ENCODE measurements at places on chromosomes 11 and 22. TPM values are rescaled to one million over a fixed set of nuclear protein-coding genes. Genes with fewer than 3 reads are reported as not detected.

The DESI1 gene
- total RNA-seq, result 14.1 TPM

The VSIG10L2 gene
- total RNA-seq, result 0.10 TPM

The JAML gene
- total RNA-seq, result not detected

The ARHGEF17 gene
- 9.1 TPM for total RNA-seq

The OR52E8 gene
- not detected for total RNA-seq

The IL17REL gene
- not detected for total RNA-seq

The PAMR1 gene
- total RNA-seq, result under 0.01 TPM

The MLC1 gene
- total RNA-seq, result not detected

The YAP1 gene
- 55.1 TPM for total RNA-seq

The CNGA4 gene
- not detected for total RNA-seq

The MS4A2 gene
- total RNA-seq, result not detected

The ME3 gene
- 5.5 TPM for total RNA-seq

- no peak for DNase-seq
Observed at GRCh38 chr11:117878314-117878938, 2.0 kb upstream of the FXYD6 start.

- peak; percentile 38 for DNase-seq
Observed at GRCh38 chr11:17531636-17532113, 12.5 kb downstream of the USH1C start.

DNA sequence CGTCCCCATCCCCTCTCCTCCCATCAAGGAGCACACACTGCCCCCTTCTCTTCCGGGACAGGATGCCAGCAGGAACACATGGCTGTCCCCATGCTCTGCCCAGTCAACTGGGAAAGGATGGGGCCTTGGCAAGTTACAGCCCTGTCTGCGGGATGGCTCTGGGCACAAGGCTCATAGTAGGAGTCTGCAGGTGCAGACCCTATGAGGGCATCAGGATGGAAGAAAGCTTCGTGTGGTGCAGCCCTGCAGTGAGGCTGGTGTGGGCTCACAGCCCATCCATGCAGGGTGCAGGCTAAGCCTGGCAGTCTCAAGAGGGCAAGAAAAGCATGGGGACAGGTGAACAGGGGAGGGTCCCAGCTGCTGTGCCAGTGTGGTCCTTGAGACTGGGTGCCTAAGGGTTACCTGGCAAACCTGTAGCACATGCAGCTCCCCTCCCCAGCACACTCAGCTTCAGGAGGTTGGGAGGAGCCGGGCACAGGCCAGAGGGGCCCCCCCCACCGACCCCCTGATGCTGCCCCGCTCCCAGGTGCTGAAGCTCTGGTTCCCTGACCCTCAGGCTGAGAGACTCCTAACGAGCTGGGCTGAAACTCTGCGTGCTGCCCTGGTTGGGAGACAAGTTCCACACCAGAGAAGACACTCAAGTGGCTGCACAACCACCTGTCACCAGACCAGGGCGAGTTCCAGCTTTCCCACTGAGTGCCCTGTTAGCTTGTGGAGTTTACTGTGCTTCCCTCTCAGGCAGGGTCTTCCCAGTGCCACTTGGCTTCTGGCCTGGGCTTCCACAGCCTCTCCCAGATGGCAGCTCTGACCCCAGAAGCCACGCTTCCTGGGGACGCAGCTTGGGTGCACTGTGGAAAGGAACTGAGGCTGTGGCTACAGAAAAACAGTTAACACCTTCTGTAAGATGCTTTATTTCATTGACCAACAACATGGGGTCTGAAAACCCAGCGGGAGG is 3.3 kb upstream of the SCARF2 start:
- no peak for DNase-seq

- peak; percentile 45 for DNase-seq
Observed at GRCh38 chr22:48492366-48493320, 1335.0 kb downstream of the BRD1 start.

- no peak for DNase-seq
Observed at GRCh38 chr11:61587951-61588727, 7.3 kb upstream of the SYT7 start.

DNA sequence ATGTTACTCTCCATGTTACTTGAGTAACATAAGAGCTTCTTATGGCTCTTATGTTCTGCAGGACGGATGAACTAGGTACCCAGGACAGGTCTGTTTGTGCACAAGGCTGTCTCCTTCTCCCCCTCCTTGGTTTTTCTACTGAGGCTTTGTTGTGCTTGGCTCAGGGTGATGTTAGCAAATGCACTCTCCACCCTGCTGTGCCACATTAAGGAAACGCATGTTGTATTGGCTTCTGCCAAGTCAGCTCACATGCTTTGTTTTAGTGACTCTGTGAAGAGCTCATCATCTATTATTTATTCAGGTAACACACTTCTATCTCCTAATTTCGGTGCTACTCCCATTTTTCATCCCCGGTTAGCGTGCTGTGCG is 108.3 kb downstream of the PTPRJ start:
- no peak for DNase-seq

- DNase-seq, result no peak
Observed at GRCh38 chr11:133669371-133670053, 137.2 kb upstream of the OPCML start.

DNA sequence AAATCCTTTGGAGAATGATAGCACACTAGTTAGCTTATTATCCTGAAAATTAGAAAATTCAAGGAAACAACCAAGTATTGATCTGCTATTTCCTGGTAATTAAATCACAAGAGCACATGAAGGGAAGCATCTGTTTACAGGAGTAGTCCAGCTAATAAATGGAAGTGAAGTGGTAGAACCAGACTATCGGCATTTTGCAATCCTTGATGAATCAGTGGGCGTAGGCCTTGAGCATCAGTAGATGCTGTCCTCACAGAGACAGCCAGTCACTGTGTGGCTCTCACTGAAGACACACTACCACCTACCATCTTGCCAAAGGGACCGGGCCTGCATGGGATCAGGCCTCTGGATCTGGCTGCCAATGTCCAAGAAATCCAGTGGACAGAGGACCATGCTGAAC is 69.8 kb downstream of the FBLN1 start:
- no peak for DNase-seq

DNA sequence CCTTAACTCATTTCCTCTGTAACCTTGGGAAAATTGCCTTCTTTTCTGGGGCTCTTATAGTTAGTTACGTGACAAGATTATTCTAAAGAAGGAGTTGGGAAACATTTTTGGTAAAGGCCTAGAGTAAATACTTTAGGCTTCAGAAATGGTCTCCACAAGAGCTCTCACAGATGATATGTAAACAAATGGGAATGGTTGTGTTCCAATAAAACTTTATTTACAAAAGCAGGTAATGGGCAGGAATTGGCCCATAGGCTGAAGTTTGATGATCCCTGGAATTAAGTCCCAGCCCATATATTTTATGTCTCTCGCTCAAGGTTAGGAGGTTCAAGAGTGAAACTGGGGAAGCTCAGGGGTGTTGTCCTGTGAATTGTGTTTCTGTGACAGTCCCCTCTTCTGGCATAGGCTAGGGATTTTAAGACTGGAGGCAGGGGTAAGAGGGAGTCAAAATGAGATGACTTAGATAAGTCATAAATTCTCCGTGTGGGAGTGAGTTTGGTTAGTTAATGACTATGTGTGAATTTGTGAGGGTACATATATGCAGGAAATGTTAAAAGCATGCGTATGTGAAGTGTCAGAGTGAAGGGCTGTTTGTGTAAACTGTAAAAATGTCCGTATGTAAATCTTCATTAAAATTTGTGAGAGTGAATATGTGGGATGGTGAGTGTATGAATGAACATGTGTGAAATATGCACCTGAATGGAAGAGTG is 7.4 kb upstream of the OR52B4 start:
- no peak for DNase-seq

DNA sequence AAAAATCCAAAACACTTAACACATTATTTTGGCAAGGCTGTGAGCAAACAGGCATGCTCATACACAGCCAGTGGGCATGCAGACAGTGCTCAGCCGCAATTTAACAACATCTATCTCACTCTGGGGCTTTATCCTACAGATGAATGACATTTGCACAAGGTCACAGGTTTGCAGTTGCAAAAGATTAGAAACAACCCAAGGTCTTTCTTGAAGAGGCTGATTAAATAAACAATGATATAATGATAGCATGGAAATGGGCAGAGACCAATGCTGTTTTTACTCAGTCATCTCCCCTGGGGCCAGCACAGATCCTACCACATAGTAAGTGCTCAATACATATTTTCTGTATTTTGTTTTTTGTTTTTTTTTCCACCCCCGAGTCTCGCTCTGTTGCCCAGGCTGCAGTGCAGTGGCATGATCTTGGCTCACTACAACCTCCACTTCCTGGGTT is 9.4 kb downstream of the A4GALT start:
- DNase-seq, result peak; percentile 35

DNA sequence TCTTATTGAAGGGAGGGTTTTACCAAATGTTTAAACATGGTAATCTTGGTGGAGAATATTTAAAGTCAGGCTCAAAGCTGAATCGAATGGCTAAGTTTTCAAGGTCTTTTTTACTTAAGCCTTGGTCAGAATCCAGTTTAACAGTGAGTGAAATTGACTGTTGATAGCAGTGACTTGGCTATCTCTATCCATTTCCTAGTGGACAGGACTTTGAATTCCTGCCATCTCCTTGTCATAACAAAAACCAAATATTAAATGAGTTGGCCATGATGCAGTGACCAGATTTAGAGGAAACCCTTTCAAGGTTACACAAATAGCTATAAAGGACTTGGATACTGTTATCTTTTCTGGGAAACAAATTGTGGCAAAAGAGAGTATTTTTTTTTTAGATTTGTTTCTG is 92.0 kb downstream of the JRKL start:
- no peak for DNase-seq

DNA sequence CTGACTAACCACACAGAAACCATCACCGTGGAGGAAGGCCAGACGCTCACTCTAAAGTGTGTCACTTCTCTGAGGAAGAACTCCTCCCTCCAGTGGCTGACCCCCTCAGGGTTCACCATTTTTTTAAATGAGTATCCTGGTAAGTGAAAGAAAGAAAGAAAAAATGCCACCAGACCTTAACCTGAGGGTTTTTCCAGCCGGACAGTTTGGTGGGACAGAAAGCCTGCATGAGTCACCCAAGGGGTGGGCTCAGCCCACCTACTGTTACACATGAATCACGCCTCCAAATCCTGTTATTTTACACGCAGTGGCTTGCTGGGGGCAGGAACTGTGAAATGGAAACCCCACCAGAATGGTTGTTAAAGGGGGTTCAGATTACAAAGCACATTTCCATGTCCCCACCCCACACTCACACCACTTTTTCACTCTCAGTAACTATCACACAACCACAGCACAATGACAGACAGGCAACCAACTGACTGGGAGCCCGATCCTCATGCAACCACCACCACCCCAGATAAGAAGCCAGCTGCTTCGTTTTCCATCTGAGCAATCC is 11.9 kb downstream of the CRTAM start:
- peak; percentile 96 for DNase-seq

DNA sequence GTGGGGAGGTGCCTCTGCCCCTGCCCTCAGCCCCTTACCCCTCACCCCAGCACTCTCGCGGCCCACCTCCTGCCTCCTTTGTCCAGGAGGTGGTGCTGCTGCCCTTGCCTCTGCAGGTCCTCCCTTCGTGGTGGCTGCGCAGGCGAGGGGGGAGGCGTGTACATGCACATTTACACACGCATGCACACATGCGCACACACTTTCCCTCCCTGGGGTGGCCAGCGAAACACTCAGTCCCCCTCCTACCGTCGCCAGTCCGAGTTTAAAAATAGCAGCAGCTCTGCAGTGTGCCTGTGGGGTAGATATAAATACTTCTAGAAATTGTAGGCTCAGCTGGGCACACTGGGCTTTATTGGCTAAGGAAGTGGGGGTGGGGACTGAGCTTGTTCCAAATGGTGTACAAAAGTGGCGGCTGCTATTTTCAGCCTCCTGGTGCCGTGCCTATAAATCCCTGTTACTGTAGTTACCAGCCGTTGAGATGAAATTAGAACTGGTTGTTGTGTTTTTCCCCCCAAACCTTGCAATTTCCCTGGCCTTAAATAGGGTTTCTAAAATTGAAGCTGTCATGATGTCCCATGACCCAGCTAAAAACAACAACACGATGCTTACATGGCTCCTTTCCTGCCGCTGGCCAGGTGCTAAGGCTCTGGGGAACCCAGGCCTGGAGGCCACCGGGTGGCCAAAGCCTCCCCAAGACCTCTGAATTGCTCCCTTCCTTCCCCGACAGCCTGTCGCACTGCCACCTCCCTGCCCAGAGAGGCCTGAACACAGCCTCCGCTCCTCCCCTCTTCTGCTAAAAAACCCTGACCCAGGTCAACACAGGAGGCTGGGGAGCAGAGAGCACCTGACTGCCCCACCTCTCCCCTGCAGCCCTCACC is 12.4 kb downstream of the PICK1 start:
- peak; percentile 81 for DNase-seq

DNA sequence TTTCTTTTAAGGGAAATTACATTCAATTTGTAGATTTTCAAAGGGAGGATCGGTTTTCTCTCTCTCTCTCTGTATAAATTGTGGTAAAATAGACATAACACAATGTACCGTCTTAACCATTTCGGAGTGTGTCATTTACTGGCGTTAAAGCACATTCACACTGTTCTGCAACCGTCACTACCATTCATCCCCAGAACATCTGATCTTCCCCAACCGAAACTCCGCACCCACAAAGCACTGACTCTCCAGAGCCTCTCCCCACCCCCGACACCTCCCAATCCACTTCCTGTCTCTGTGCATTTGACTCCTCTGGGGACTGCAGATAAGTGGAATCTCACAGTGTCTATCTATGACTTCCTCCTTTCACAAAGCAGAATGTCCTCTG is 15.9 kb upstream of the GRAMD4 start:
- DNase-seq, result peak; percentile 50

GRCh38 chr11:36672815-36673450 is 74.9 kb upstream of the RAG2 start:
- DNase-seq, result peak; percentile 53

DNA sequence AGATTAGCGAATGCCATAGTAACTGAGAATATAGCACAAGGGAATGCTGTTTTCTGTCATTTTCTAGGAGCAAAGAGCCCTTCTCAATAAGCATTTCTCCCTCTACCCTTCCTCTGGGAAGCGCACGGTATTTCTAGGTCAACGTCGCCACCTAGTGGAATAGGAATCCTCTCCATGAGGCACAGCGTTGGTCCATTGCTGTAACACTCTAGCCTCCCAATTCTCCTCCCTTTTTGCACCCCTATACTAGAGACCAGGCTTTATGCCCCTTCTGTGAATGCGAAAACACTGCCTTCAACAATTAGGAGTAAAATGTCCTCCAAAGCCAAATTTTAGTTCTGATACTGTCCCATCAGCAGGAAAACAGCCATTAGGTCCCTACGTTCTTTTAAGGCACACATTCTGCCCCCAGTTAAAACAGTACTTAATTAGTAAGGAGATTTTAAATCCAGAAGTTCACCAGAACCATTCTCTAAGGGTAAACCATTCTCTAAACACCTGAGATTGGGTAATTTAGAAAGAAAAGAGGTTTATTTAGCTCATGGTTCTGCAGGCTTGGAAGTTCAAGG is 12.8 kb upstream of the HYLS1 start:
- peak; percentile 81 for DNase-seq
